ENCODE measurements at places on chromosomes 16 and 17.

GRCh38 chr16:85610446-85611193, 2.5 kb upstream of the GSE1 start:
- H3K36me3 ChIP-seq, result no peaks in the 10 kb centered on the region
- H3K4me1 ChIP-seq, result peaks cover 60% of the 10 kb centered on the region
- no peak overlapping the region for H3K4me3 ChIP-seq
- no peak overlapping the region for H3K27ac ChIP-seq
- H3K27me3 ChIP-seq, result no peaks in the 10 kb centered on the region

DNA sequence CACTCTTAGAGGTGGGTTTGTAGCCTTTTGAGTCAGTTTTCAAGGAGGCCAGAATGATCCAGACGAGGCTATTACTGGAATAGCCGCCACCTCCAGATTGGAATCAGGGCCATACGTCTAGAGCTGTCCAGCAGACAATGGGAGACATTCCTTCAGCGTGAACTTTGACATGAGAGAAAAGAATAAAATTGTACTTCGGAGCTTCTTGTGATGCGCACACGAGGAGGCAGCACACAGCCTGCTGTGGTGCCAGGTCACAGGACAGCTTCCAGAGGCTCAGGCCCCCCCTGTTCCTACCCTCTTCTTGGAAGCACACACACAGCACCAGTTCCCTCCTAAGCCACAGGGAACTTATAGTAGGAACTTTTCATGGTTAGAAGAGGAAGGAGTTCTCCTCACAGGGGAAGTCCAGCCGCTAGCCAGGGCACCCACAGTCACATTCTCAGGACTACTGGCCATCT, 81.0 kb downstream of the VPS53 start:
- H3K4me3 ChIP-seq, result no peak overlapping the region
- no peaks in the 10 kb centered on the region for H3K27me3 ChIP-seq
- H3K27ac ChIP-seq, result peak overlapping the region; percentile 11
- H3K4me1 ChIP-seq, result peaks cover 4% of the 10 kb centered on the region
- DNase-seq, result peak; percentile 37

DNA sequence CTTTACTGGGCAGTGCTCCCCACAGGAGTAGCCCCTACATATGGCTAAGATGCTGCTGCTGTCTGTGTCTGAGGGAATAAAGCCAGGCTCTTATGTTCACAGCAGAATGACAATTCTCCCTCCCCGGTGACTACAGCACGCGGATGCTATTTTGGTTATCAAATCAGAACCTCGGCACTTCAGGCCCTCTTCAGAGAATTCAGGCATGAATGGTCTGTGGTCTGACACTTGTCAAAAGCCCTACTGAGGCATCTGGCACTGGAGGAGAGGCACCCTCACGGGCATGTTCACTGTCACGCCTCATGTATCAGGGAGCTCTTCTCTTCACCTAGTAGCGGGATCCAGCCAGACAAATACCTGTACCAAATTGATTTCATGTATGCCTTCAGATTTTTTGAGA, 30.4 kb downstream of the KIAA0513 start:
- H3K4me1 ChIP-seq, result peaks cover 12% of the 10 kb centered on the region
- no peaks in the 10 kb centered on the region for H3K27me3 ChIP-seq
- H3K4me3 ChIP-seq, result no peak overlapping the region
- no peak overlapping the region for H3K27ac ChIP-seq

GRCh38 chr16:30983289-30983889, 1.6 kb upstream of the HSD3B7 start:
- peaks cover 5% of the 10 kb centered on the region for H3K4me1 ChIP-seq
- no peak for DNase-seq
- no peak overlapping the region for H3K4me3 ChIP-seq
- H3K36me3 ChIP-seq, result peaks cover 58% of the 10 kb centered on the region
- H3K27me3 ChIP-seq, result no peaks in the 10 kb centered on the region

- H3K36me3 ChIP-seq, result peaks cover 96% of the 10 kb centered on the region
- no peak overlapping the region for H3K4me3 ChIP-seq
- H3K27ac ChIP-seq, result no peak overlapping the region
Measured at GRCh38 chr16:89525146-89525913, 17.1 kb downstream of the SPG7 start.

DNA sequence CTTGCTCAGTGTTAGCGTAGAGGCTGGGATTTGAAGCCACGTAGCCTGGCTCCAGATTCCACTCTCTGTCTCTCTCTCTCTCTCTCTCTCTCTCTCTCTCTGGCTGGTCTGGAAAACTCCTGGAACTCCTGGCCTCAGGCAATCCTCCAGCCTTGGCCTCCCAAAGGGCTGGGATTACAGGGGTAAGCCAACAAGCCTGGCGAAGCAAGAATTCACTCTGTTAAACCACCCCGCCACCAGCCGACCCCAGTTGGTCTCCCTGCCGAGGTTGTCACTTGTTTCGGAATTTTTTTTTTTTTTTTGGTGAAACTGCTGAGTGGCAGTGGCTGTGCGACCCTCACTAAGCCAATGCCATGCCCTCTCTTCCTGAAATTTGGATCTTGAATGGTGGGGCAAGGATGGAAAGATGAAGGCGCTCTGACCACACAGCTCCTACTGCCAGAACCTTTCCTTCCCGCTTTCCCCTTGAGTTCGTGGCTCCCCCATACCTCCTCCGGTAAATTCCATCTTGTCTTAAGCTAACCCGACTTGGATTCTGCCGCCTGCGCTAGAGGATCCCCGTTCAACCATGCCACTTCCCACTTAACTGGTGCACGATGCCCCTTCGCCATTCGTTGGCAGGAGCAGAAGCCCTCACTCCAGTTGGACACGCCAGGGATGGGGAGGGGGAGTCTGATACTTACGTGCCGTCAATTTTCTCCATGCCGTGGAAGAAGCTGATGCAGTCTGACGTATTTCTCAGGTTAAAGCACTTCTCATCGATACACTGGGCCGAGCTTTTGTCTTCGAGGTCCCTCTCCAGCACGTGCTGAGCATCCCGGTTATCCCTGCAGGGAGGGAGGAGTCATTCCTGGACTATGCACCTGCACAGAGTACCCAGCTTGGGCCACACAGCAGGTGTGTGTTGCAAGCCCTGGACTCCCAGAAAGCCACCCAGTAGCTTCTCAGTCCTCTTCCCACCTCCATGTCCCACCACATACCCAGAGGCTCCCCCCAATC, 13.1 kb downstream of the TEKT5 start:
- DNase-seq, result no peak
- no peak overlapping the region for H3K27ac ChIP-seq
- no peaks in the 10 kb centered on the region for H3K36me3 ChIP-seq

GRCh38 chr17:51510940-51511339, 250.6 kb downstream of the UTP18 start:
- DNase-seq, result no peak
- H3K4me3 ChIP-seq, result no peak overlapping the region
- no peak overlapping the region for H3K27ac ChIP-seq
- H3K36me3 ChIP-seq, result no peaks in the 10 kb centered on the region
- H3K27me3 ChIP-seq, result no peaks in the 10 kb centered on the region

DNA sequence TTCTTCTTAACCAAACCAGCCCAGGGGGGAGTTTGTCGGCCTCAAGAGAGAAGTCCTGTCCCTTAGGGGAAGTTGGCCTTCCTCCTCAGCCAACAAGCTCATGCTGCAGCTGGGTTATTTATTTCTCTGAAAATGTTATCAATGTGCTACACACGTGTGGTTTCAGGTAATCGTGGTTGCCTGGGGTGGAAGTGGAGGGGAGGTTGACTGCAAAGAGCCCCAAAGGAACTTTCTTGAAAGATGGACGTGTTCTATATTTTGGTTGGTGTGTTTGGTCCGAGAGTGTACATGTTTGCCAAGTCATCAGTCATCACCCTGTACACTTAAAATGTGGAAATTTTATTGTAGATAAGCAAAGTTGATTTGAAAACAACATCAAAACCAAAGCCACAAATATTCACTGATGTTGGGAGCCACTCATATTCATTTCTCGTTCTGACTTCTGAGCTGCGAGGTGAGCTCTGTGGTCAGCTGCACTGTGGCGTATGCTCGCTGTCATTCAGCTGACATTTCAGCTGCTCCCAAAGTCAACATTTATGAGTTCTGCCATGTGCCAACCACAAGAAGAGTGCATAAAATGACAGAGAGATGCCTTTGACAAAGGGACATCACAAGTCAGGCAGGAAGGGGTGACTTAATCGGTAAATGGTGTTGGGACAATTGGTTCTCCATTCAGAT, 26.5 kb upstream of the ADGRG1 start:
- H3K27me3 ChIP-seq, result peaks cover 15% of the 10 kb centered on the region
- no peak for DNase-seq
- H3K36me3 ChIP-seq, result no peaks in the 10 kb centered on the region

- no peaks in the 10 kb centered on the region for H3K36me3 ChIP-seq
- no peak overlapping the region for H3K4me3 ChIP-seq
- H3K27ac ChIP-seq, result no peak overlapping the region
- H3K4me1 ChIP-seq, result no peaks in the 10 kb centered on the region
- peaks cover 19% of the 10 kb centered on the region for H3K27me3 ChIP-seq
- no peak for DNase-seq
Measured at GRCh38 chr16:30458561-30459394, 13.1 kb upstream of the SEPHS2 start.
